Cerebellar nuclear complex (tissue), 1 donor: ENCODE measurements at places on chromosomes 4 and X.

DNA sequence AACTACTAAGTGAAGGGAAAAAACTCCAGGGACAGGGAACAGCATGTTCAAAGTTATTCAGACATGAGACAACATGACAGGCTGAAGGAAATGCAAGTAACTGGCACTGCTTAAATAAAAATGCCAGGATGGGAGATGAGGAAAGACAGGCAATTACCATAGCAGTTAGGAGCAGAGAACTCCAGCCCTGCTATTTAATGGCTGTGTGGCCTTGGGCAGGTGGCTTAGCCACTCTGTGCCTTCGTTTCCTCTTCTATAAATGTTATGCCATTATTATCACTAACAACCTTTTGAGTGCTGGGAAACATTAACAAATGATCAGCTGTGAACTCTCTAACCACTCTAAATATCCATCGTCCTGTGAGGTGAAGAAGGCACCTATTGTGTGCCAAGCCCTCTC lies 32.7 kb downstream of the PROM1 start:
- no peak for DNase-seq

DNA sequence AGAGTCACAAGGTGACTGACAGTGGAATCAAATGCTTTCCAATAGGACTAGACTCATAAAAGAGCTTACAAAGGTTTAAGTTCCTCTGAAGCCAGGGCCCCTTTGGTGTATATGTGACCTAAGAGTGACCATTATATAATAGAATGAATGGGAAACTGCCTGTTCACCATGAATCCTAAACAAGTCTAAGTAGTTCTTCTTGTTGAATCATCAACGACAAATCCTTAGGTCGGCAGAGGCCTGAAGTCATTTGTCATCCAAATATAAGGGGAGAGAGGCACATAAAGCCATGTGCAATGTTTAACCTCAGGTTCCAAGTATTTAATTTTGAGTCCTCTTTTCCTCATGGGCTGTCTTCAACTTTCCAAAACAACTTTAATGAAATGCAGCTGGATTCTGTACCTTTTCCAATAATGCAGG lies 122.4 kb downstream of the RASL11B start:
- DNase-seq: no peak

DNA sequence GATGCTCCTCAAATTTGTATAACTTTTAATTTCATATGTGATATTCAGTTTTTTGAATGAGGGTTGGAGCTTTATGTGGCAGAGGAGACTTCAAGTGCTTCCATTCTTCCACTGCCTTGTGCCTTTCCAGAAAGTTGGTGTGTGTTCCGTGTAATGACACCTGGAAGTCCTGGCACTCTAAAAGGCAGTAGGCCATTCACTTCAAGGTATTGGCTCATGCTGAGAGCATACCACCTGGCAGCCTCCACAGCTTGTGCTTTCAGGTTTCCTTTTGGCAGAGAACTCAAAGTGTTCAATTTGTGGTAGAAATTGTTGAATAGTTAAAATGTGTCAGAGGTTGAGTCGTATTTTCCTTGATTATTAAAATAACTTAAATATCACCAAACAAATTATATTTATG lies 49.6 kb downstream of the GRIA2 start:
- DNase-seq: no peak

GRCh38 chr4:89009115-89009514 lies 47.9 kb downstream of the FAM13A start:
- no peak for DNase-seq

GRCh38 chr4:147725673-147726072 lies 6.2 kb upstream of the ARHGAP10 start:
- no peak for DNase-seq
